ENCODE measurements at places on chromosomes 4 and X.
A peak's percentile ranks its signal among the peaks of the same experiment; 100 is the strongest.

GRCh38 chr4:121057466-121057922 is 14.8 kb downstream of the NDNF start:
- DNase-seq: no peak

DNA sequence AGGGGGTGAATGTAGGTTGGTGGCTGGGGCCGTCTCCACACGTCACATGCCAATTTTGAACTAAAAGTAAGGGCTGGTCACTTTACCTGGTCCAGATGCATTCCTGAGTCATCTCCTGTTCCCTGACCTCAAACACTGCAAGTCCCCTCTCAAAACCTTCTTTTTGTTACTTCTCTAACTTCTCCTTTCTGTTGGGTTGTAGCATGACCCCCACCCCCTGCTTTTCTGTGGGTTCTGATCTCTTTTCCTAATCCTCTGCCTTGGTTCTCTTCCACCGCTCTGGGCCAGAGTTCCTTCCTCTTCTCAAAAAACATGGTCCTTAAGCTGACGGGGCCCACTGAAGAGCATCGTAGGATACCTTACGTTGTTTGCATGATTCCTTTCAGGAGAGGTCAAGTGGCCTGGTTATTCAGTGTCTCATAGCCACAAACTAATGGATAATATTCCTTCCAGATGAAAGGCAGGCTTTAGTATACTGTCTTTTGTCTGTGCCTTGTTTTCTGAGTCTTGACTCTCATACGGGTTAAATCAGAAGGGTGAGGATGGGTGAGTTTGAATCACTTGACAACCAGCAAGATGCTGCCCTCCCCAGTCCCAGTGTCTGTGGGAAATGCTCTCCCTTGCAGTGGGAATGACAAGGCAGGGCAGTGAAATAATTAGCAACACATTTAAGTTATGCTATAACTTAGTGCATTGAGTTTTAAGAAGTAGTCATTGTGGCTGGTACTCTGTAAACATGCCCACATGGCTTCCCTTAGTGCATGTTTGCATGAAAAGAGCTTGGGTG is 15.1 kb downstream of the SMS start:
- no peak for DNase-seq

GRCh38 chr4:76753814-76754213 is 144.1 kb downstream of the SOWAHB start:
- DNase-seq: no peak

DNA sequence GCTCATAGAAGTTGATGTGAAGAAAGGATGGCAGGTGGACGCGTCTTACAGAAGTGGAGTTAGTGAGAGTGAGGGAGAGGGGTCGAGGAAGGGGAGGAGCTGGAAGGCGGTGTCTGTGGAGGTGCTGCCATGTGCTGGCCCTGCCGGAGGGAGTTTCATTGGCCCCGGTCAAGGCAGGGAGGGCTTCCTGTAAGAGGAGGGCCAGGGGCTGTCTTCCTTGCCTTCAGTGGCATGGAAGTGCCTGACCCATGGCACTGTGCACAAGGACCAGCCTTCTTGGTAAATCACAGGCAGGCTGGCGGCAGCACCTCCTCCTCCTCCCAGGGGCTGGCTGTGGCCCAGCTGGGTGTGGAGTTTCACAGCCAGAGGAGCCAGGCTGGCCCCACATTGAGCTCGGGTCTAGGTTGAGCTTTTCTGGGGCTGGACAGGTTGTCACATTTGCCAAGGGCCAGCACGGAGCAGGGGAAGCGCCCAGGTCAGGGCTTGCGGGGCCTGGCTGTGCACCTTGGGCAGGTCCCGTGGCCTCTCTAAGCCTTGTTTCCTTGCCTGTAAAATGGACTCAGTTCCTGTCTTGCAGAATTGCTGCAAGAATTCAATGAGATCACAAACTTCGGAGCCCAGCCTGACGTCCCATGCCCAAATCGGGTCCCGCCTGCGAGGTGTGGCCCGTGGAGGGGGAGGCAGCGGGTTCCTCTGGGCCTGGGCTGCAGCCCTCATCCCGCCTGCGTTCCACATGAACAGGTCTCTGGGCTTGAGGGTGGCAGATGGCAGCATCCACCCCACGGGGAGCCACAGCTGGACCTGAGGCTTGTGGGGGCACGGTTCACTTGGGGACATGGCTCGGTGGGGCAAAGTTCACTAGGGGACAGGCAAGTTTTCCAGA is 7.0 kb downstream of the HTRA3 start:
- no peak for DNase-seq

DNA sequence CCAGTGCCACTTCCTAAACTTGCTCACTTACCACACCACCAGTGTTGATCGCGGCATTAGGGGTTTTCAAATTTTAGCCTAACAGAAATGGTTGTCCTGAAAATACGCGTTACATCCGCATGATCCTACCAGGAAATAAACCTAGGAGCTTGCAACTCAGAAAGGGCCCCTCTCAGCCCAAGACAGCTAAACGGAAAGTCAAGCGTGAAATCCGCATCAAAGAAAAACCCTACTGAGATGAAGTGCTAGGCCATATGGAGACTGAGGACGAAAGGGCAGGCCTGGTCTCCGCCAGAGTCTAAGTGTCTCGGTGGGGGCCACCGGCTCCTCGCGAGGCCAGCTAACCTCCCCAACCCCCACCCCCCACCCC is 626 bp downstream of the YTHDC1 start:
- DNase-seq: peak; percentile 33

- no peak for DNase-seq
Measured at GRCh38 chr4:63493265-63493664, 916.0 kb downstream of the TECRL start.

DNA sequence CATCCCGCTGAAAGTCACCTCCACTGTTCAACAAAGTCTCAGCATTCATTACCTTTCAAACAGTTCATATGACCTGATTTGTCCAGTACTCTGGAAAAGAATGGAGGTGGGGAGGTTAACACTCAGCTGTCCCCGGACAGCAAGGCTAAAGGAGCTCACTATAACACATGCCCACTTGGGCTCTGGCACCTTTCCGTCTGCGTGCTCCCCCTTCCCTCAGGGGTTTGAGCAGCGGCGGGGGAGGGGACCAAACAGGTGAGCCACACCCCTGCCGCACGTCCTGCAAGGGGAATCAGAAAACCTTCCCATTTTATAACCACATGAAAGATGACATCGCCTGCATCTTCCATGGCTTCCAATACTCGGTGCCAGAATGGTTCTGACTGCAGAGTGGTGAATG is 39.9 kb upstream of the NFXL1 start:
- DNase-seq: no peak

- no peak for DNase-seq
Measured at GRCh38 chr4:5554376-5554775, 154.0 kb downstream of the EVC2 start.

GRCh38 chr4:160038615-160039014 is 935.7 kb downstream of the RAPGEF2 start:
- no peak for DNase-seq

- DNase-seq: no peak
Measured at GRCh38 chr4:58940167-58940566, 1830.0 kb upstream of the IGFBP7 start.

DNA sequence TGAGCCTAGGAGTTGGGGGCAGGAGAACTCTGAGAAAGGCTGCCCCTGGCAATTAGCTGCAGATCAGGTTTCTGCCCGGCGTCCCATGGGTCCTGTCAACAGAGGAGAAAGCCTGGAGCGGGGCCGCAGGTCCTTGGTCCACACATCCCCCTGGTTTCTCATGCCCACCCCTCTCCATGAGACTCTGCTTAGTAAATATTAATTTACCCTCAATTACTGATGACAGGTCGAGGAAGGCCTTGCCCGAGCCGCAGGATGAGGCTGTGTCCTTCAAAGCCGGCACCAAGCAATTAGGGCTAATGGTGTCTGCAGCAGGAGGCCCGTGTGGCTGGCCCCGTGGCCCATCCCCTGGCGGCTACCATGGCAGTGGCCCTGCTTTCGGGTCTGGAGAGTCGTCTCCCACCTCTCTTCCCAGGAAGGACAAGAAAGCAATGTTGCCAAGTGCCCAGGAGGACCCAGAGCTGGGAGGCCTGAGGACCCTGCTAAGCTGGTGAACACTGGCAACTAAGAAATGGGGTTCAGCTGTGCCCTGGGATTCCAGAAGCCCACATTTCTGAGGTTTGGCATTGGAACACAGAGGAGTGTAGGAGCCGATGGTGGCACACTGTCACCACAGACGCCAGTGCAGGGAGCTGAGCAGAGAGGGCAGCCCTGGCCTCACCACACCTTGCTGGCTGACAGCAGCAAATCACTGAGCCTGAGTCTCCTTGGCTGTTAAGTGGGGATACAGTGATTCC is 114.6 kb downstream of the CPZ start:
- DNase-seq: no peak

DNA sequence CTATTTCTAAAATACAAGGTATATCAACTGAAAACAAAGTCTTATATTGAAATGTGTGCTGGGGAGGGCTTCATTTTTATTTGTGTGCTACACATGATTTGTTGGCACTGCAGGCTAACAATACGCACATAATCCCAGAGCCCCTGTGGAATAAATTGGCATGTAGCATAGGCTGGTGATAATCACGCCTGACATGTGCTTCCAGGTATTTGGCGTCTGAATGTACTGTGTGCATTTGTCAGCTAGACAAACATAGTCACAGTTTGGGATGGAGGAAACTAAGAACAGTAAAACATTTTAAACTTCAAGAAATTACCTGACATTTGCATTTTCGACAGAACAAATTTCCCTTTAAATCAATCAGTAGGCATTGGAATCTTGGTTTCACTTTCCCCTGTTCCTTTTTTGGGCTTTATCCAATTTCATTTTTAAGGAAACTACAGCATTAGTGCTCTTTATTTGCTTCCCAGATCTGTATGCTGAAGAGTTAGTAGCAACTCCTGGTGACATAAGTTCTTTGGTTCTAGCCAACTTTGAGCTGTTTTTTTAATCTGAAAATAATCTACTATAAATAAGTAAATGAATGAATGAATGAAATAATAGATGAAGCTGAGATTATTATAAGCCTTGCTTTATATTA is 472.3 kb downstream of the PDHA2 start:
- no peak for DNase-seq

- DNase-seq: no peak
Measured at GRCh38 chr4:81490403-81491160, 18.9 kb upstream of the RASGEF1B start.

- no peak for DNase-seq
Measured at GRCh38 chr4:102687373-102687981, 73.3 kb downstream of the MANBA start.

DNA sequence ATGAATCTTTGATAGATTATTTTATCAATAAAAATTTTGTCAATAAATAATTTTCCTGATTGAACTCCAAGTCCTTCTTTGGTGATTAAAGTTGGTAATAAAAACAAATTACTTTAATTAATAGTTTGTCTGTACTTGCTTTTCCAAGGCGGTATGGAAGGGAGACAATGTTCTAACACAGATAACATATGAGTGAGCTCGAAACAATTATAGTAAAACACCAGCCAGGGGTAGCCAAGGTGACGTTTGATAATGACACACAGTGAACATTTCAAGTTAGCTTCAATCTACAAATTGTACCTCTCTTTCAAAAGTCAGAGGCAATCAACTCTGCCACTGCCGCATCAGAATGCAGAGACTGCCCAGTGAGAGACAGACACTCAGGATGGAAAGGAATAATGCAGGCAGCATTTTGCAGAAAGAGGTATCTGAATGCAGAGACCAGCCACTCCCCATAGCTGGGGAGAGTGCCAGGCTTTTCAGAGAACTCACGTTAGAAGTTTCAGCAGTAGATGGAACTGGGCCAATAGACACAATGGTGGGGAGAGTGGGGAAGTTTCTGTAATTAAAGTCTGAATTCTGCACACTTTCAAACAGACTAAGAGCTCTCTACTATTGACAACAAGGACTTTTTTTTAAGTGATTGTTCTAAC is 18.1 kb upstream of the ATOH1 start:
- DNase-seq: peak; percentile 13

- DNase-seq: no peak
Measured at GRCh38 chrX:96621811-96622210, 62.8 kb upstream of the DIAPH2 start.

- DNase-seq: no peak
Measured at GRCh38 chrX:47746446-47746845, 87.5 kb upstream of the UXT start.

- peak; percentile 69 for DNase-seq
Measured at GRCh38 chrX:13376857-13377549, 57.1 kb upstream of the ATXN3L start.

- DNase-seq: no peak
Measured at GRCh38 chrX:108537005-108537404, 97.4 kb downstream of the COL4A5 start.

GRCh38 chr4:8909548-8909947 is 37.9 kb upstream of the HMX1 start:
- no peak for DNase-seq

DNA sequence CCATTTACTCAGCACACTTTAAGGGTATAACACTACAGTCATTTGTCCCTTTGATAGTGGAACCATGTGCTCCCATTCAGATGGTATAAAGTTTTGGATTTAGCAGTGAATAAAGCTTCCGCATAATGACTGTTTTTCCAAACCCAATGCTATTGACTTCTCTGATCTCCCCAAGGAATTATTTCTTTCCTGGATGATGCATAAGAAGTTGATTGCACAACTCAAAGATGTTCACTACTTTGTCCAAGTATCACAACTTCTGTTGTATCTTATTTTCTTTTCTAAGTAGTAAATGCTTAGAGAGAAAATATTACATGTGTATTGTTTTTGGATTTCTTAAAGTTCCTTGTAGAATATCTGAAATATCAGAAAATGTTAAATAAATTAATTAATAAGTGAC is 300.2 kb downstream of the GPM6A start:
- no peak for DNase-seq

DNA sequence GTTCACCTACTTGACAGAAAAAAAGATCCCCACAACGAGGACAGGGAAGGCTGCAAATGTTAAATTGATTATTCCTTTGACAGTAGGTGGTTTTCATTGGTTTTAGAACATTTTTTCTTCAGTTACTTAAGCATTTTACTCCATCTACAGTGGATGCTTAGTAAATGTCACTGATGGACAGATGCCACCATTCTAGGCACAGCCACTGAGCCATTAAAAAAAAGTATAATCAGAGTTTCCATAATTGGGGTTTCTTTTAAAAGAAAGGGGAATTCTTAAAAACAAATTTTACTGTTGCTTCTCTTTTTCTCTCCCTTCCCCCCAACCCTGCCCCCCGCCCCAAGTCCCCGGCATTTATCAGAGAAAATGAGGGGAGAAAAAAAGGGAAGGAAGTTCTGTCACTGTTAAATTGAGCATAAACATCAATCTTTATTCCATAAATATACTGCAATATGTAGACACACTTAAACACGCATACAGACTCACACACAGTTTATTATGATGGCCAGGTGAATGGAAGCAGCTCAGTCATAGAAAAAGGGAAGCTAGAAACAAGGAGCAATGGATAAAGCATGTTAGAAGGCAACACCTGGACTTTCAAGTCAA is 79.7 kb upstream of the PRPS2 start:
- no peak for DNase-seq

GRCh38 chrX:135295238-135295943 is 13.9 kb upstream of the ETDC start:
- peak; percentile 37 for DNase-seq

GRCh38 chrX:151870602-151871001 is 42.1 kb upstream of the MAGEA4 start:
- DNase-seq: no peak

DNA sequence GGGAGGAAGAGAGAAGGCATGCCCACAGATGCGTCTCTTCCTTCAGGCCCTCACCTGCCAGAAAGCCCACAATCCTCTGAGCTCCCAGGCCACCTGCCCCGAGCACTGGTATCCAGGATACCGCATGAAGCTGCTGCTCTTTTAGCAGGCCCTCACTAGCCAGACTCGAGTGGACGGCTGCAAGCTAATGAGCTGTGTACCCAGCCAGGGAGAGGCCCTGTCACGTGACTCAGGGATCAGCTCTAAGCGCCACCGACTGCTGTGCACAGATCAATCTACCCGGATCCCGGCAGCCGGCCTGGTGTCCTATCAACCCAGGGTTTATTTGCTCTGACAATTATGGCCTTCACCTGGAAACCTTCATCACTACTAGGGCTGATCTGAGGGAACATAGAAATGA is 39.0 kb downstream of the BCOR start:
- peak; percentile 38 for DNase-seq

Data from DMS79 treated with DMSO at 0.1 percent for 48 hours (cell line).